AG09319 (cell line): ENCODE measurements at places on chromosomes 1 and 21.

DNA sequence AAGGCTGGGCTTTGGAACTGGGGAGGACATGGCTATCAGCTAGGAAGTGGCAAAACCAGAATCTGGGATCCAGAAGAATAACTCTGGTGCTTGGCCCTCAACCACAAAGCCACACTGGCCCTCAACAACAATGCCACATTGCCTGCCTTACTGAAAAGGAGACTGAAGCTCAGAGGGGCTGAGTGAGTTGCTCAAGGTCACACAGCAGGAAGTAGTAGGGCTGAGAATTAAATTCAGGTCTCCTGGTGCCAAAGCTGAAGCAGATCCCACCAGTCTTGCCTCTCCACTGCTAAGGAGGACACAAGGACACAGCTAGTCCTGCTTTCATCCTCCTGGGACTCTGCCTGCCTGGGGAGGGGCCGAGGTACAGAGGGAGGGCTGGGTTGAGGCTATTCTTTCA, 29.4 kb upstream of the STUM start:
- no peak for DNase-seq

- DNase-seq, result peak; percentile 53
Measured at GRCh38 chr1:8660411-8660828, 157.0 kb downstream of the RERE start.

DNA sequence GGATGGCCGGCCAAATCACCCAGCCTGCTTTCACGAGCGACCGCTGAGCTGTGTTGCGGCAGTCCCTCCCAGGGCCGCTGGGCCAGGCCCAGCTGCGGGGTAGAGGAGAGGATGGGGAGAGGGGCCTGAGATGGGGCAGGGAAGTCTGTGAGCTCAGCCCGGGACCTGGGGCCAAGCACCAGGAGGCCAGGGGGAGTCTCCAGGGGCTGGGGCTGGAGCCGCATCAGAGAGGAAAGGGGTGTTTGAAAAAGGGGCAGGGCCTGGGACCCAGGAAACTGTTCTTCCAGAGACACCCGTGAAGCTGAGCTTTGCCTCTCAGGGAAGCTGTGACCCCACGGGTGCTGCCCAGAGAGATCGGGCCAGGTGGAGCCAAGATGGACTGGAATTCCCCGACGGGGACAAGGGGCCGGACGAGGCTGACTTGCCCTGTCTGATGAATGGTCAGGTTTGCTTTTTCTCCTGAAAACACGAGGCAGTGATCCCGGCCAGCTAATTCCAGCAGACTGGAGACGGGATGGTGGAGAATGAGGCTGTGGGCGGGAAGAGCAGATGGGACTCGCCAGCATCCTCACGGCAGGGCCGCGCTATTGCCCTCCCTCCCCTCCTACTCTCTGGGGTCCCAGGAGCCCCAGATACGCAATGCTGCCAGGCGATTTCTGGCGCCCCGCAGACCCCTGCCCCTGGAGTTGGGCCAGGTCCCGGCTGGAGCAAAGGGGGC, 40.3 kb upstream of the COL18A1 start:
- DNase-seq, result no peak

DNA sequence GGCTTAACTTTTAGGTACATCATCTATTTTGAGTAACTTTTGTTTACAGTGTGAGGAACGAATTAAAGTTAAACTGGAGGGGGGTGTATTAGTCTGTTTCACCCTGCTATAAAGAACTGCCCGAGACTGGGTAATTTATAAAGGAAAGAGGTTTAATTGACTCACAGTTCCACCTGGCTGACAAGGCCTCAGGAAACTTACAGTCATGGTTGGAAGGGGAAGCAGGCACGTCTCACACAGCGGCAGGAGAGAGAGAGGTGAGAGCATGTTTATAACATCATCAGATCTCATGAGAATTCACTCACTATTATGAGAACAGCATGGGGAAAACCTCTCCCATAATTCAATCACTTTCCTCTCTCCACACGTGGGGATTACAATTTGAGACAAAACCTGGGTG, 31.9 kb upstream of the TMEM52 start:
- no peak for DNase-seq

GRCh38 chr1:30704271-30704670, 19.1 kb downstream of the MATN1 start:
- DNase-seq, result no peak

DNA sequence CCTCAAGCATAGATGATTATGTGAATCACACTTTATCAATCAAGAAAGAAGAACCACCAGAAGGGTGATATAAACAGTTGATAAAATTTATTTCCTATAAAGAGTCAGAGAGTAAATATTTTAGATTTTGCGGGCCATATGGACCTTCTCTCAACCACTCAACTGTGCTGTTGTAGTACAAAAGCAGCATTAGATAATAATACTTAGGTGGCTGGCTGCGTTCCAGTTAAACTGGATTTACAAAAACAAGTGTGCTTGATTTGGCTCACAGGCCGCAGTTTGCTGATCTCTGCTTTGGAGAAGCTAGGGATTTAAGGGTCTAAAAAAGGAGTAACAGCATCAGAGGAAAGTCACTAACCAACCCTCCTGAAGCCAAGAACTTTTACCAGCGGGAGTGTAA, 1406.0 kb downstream of the KCNT2 start:
- no peak for DNase-seq

DNA sequence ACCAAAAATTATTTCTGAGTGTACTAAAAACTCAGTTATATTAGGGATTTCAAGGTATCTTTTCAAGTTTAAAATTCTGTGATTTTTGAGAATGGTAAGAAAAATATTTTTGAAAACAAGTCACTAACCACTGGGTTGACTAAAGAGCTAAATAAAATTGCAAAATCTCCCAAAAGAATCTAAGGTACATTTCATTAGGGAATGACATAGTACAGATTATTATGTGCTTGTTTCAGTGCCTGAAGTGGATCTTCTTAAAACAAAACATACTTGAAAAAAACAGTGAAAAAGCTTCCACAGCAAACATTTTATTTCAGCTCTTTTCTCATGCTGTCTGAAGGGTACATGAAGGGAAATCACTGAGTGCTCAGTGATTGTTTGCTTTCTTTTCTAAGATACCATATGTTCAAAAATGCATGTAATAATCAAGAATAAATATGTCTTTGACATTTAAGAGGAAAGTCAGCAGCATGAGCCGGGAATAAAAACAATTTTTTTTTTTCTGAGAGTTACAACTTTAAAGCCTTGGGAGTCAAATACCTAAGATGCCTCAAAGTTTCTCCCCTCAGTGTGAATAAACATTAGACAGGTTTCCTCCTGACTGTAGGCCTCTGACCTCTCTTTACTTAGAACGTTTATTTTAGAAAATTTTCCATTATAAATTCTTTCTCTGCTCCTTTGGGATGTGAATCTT, 200.7 kb downstream of the KCNT2 start:
- DNase-seq, result no peak

DNA sequence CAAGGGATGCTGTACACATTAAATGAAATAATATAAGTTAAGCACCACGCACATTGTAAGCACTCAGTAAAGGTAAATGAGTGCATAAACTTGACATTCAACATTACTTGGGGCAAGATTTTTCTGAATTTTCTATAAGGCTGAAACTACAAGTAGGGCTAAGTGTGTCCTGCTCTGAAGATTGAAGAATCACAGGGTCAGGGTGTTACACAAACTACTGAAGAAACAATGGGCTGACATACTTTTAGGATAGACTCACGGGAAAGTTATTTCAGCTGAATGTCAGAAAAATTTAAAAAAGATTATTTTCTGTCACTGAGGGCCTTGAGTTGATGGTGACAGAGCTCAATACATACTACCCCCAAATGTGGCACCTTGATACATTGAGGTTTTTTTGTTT, 644.2 kb upstream of the PLXNA2 start:
- no peak for DNase-seq

DNA sequence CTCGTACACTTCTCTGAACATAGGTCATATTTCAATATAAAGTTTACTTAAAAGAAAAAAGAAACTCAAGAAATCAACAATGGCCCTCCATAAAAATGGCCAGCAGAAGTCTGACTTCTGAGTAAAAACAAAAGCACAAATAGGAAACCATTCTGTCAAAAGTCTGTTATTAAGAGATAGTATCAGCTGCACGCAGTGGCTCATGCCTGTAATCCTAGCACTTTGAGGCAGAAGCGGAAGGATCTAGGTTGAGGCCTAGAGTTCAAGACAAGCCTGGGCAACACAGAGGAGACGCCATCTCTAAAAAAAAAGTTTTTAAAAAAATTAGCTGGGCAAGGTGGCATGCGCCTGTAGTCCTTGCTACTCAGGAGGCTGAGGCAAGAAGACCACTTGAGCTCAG, 67.3 kb downstream of the PUM1 start:
- no peak for DNase-seq

GRCh38 chr1:182626527-182626926, 22.3 kb upstream of the RGS16 start:
- no peak for DNase-seq

- DNase-seq, result no peak
Measured at GRCh38 chr1:45850017-45850416, 46.6 kb downstream of the MAST2 start.

- no peak for DNase-seq
Measured at GRCh38 chr1:3349161-3349967, 105.1 kb upstream of the ARHGEF16 start.

GRCh38 chr21:42272109-42272962, 42.9 kb downstream of the TFF3 start:
- no peak for DNase-seq

DNA sequence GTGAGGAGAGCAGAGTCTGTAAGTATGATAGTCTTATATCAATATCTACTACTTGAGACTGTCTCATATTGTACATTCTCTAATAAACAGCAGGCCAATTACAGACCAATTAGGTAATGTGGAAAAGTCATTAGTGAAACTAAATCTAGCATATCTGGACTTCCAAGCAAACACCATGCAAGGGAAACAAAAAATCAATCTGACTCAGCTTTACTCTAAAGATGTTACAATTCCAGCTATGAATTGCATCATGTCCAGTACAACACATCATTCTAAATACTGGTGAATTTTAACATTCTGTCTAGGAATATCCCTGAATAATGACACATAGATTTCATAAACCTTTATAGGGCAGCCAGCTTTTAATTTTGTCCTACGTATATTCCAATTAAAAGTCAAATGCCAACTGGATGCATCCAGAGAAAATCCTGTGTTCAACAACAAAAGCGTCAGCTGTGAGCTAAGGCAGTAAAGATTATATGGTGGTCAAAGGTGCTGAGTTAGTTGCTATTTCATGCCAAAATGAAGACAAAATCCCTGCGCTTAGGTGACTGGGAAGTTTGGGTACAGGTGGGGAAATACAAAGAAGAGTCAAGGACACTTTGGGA, 159.3 kb downstream of the TTLL7 start:
- peak; percentile 27 for DNase-seq

- no peak for DNase-seq
Measured at GRCh38 chr1:24555591-24556413, at the start of gene NCMAP. Gene NCMAP, plus strand, starts transcription at chr1:24556087. Its CDS starts 39,344 bp downstream, at chr1:24595431.

DNA sequence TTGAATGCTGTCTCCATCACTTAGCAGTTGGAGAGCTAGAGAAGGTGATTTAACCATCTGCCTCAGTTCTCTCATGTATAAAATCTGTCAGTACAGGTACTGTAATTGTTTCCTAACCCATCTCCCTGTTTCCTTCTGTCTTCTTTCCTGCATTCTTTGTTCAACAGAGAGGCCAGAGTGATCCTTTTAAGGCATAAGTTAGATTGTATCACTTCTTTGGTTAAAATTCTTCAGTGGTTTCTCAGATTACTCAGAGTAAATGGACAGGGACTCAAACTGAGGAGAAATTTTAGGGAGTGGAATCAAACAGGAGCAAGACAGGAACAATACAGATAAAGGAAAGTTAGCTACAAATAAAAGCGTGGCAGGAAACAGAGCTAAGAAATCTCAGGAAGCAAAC, 45.2 kb upstream of the SSX2IP start:
- no peak for DNase-seq

- no peak for DNase-seq
Measured at GRCh38 chr1:13628711-13629110, 45.1 kb downstream of the PDPN start.

- no peak for DNase-seq
Measured at GRCh38 chr1:42904434-42904833, 54.2 kb downstream of the SLC2A1 start.

- no peak for DNase-seq
Measured at GRCh38 chr1:97074771-97075170, 353.2 kb downstream of the PTBP2 start.

- DNase-seq, result no peak
Measured at GRCh38 chr1:116474921-116475849, 95.6 kb downstream of the CD58 start.

DNA sequence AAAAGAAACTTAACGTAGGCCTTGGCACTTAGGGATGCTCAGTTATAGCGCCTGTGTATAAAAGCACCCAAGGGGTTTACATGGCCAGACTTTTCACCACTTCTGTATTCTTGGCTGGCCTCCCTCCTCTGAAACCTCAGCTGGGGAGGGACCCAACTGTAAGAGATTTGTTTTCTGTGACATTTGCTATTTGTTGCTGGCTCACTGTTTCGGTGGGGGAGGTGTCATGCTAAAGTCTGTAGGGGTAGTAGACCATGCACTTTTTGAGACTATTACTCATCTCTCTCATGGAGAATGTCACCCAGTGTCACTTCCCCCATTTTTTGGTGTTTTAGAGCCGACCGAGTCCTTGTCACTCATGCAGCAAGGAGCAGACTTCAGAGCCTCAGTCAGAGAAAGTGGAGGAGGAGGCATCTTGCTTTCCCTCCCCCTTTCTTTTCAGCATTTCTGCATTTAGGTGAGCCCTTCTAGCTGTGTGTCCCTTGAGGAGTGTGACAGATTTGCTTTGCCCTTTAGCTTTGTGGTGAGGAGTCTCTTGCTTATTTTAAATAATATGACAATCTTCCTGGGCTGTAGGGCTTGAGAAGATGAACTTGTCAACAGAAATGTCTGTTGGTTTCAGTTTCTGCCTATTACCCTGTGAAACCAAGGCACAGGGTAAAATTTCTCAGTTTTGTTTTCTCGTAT, 160.1 kb downstream of the FASLG start:
- DNase-seq, result no peak

- no peak for DNase-seq
Measured at GRCh38 chr1:164586591-164586990, 27.6 kb downstream of the PBX1 start.

DNA sequence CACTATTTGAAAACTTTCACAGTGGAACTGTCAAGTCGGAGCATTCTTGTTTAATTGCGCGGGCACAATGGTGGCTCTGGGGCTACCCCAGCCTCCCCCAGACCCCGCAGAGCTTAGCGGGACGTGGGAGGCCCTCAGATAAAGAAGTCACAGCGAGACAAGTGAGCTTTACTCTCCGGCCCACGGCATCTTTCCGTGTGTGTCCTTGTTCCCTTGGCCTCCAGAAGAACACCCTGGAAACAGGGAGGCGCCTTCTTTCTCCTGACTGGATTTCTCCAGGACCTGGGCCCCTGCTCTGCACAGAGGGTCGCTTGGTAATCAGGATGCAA, 382.8 kb downstream of the RRAGC start:
- DNase-seq, result no peak

DNA sequence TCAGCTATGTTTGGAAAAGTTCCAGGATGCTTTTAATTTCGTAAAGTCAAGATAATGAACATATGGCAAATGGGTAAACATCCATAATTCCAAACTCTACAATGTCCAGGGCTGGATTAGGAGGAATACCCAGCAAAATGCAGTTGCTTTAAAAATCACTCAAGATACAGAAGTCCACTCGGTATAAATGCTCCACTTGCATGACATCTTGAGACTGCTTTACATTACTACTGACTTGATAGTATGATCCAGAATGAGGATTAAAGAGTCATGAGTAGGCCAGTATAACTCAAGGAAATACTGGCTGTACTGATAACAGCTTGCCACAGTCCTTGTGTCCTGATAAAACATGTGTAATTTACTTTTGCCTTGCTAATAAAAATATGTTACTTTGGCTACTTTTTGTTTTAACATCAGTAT, 58.3 kb upstream of the ANGPTL3 start:
- DNase-seq, result no peak
